ENCODE measurements at places on chromosomes 1 and 21.

GRCh38 chr1:31883357-31883942, 54.7 kb downstream of the PTP4A2 start:
- DNase-seq = no peak

GRCh38 chr1:13807209-13807608, 107.2 kb downstream of the PRDM2 start:
- no peak for DNase-seq

DNA sequence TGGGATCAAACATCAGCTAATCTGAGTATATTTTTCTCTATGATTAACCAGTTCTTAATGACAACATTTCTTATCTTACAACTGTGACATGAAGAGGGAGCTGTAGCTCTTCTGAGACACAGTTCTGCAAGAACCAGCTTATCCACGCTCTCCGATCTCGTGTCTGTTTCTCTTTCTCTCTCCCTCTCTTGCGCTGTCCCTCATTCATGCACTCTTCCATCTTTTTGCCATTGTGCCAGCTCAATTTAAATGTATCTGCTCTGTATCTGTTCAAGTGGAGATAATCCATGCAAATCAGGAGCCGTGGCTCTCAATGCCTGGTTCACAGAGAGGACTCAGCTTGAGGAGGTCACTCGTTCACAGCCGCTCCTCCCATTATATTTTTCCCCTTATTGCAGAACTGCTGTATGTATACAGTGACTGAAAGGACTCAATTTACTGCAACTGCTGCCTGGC, 494.7 kb upstream of the ADGRL2 start:
- peak; percentile 65 for DNase-seq

DNA sequence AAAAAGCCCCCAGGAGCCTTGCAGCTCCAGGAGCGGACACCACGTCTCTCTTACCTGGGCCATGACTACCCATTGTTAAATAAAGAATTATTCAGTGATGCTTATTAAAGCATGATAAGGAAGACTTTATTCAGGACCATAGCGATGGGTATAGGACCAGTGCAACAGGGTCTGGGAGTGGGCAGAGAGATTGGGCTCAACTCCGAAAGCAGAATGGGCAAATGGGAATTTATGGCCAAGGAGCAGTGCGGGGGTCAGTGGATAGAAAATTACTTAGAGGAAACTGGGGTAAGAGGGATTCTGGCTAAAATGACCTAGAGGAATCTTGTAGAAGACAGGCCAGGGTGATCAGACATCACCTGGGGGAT, 580 bp upstream of the ATP5PO start:
- DNase-seq = no peak

DNA sequence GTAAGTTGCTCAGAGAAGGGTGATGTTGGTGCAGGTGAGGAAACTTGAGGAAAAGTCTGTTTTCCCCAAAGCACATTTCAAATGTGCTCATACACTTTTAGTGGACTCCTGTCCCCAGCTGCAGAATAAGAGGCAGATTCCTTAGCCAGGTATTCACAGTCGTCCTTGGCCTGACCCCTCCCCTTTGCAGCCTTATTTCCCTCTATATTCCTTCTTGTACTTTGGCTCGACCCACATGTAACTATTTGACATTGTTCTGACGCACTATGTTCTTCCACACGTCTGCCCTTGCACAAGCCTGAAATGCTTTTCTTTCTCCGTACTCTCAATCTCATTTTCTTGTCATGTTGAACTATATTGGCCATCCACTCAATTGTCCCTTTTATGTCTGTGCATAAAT, 498.4 kb upstream of the USP24 start:
- DNase-seq = no peak

DNA sequence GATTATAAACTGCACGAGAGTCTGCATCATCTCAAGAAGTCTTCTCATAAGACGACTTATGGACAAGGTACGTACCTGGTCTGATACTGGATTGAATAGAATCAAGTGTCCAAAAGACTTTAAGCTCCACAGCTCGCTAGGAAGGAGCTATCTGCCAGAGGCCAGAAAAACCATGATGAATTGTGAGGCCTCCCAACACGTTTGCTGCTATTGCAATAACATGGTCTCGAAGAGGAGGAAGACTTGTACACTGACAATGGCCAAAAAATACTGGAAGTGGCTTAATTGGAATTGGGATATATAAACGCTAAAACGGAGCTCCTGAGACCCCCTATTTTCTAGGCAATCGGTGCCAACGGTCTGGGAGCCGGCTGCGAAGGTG, 534 bp downstream of the DNAJC28 start:
- DNase-seq = no peak

DNA sequence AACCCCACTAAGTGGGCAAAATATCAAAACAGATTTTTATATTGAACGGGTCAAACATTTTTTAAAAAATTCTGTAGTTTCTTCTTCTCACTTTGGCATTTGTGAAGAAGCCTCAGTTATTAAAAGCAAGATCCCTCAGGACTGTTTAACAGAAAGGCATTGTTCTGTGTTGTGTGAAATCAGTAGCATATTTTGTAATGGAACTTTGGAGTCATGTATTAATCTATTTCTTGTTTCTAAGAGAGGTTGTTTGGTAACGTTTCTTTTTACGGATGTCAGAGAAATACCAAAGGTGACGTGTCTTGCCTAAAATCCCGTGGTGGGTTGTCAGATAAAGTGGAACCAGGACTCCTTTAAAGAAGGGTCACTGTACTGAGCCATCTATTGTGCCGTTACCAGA, 23.7 kb downstream of the GPR137B start:
- DNase-seq = no peak

GRCh38 chr1:36126797-36127500, 1.9 kb upstream of the COL8A2 start:
- no peak for DNase-seq

DNA sequence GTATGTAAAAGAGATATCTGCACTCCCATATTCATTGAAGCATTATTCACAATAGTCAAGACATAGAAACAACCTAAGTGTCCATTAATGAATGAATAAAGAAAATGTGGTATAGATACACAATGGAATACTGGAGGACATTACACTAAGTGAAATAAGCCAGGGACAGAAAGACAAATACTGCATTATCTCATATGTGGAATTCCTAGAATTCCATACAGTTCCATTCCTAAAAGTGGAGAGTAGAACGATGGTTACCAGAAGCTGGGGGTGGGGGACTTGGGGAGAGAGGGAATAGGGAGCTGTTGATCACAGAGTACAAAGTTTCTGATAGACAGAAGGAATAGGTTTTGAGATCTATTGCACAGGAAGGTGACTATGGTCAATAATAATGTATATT, 7.4 kb downstream of the TMED5 start:
- no peak for DNase-seq

DNA sequence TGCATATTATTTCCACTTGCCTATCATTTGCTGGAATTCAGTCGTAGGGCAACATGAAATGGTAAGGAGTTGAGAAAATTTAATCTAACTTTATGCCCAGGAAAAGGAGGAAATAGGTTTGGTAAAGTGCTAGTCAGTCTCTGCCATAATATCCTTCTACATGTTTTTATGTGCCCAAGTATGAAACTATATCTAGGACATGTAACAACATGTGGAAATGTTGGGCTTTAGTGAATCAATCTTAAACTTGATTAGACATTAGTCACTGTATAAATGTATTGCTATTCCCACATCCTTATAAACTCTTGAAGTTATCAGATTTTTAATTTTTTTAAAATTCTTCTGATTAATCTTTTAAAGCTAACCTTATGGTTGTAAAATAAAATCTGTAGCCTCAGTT, 204.7 kb upstream of the ZRANB2 start:
- DNase-seq = no peak

DNA sequence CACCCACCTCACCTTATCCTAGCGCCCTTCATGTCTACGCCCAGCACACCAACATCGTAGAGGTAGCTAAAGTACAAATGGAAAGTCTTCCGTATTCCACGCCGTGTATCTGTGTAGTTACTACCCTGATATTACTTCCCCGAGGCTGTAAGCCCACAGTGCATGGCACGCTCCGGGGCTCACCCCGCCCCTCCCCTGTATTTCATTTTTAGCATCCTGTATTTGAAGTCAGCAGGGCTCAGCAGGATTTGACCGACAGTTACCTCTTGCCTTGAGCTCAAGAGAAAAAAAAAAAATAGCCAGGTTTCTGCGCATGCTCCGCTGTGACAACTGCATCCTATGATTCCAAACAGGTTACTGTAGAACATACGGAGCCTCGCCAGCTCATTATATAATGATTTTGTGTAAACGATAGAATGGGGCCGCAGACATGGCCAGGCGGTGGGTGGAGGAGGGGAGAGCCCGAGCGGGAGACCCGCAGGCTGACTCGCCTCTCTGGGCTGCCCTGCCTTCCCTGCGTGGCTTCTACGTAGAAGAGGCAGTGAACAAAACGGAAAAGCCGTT, 1.3 kb downstream of the ABCG1 start:
- peak; percentile 66 for DNase-seq
